Activated naive CD4-positive, alpha-beta T cell treated with anti-CD3 and anti-CD28 coated beads, Interleukin-2, amount 50 U/mL, for 72 hours (primary cell): ENCODE measurements at places on chromosomes 1 and 21. TPM values are rescaled to one million over a fixed set of nuclear protein-coding genes. Genes with fewer than 3 reads are reported as not detected.
A peak's percentile ranks its signal among the peaks of the same experiment; 100 is the strongest.

Gene RAB3B
- total RNA-seq = 0.34 TPM

DNA sequence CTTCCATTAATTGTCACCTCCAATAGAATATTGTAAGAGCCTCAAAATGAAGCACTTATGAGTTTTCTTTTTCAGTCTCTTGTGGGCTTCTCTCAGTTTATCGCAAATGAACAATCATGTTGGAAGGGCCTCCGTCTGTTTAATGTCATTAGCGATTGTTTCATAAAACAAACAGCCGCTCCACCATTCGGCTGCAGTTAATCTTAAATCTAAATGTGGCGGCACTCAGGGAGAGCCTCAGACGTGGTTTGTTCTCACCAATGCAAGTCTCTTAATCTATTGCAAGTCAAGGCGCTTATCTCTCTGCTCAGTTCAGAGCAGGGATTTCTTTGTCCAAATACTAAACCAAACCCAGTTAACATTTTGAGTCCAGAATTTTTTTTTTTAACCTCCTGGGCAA, 34.9 kb upstream of the ESRRG start:
- DNase-seq = no peak

- no peak for DNase-seq
Observed at GRCh38 chr21:42733037-42733627, 79.7 kb downstream of the PDE9A start.

GRCh38 chr1:51843948-51844347, 34.6 kb downstream of the NRDC start:
- peak; percentile 35 for DNase-seq

GRCh38 chr21:45286671-45287437, 841 bp downstream of the POFUT2 start:
- DNase-seq = peak; percentile 54

DNA sequence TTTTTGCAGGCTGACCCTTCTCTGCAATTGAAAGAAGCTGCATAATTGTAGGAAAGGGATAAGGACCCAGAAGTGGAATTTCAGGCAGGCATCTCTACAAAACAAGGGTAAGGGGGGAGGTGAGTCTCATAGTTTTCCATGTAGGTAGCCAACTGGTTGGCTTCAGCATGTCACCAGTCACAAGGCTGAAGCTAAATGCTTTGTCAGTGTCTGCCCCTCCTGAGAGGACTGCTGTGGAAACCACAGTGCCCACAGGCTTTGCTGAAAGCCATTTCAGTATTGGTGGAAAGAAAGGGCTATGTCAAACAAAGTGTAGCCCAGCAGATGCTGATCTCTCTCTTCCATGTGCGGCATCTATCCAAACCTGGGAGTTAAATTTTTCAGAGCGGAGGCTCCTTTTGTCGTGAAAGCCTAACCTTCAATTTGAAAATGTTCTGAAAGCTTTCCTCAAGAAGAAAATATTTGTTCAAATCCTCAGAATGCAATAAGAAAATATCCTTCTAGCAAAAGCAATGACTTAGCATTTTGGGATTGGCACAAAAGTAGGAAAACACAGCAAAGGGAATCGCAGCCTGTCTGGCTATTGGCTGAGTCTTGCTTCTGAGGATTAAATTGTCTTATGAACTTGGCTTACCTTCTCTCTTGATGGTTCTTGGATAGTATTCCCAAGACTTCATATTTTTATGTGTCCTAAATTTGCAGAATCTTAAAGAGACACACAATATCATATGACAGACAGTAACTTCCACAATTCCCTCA, 591.7 kb downstream of the PLPP3 start:
- DNase-seq = no peak

- DNase-seq = no peak
Observed at GRCh38 chr1:241138248-241138647, 218.8 kb downstream of the RGS7 start.

DNA sequence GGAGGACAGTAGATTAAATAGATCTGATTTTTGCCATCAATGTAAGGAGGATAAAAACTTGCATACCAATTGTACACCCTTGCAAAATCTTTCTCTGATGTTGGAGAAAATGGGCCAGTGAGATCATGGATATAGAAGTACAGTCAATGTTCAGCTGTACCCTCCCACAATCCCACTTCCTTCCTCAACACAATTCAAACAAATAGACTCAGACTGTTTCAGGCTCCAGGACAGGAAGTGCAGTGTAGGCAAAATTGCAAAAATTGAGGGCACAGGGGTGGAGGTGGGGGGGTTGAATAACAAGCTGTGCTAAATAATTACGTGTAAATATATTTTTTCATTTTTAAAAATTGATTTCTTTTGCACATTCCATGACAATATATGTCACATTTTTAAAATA, 3.9 kb upstream of the IFI44 start:
- DNase-seq = no peak

Gene MYBPH
- total RNA-seq = not detected

DNA sequence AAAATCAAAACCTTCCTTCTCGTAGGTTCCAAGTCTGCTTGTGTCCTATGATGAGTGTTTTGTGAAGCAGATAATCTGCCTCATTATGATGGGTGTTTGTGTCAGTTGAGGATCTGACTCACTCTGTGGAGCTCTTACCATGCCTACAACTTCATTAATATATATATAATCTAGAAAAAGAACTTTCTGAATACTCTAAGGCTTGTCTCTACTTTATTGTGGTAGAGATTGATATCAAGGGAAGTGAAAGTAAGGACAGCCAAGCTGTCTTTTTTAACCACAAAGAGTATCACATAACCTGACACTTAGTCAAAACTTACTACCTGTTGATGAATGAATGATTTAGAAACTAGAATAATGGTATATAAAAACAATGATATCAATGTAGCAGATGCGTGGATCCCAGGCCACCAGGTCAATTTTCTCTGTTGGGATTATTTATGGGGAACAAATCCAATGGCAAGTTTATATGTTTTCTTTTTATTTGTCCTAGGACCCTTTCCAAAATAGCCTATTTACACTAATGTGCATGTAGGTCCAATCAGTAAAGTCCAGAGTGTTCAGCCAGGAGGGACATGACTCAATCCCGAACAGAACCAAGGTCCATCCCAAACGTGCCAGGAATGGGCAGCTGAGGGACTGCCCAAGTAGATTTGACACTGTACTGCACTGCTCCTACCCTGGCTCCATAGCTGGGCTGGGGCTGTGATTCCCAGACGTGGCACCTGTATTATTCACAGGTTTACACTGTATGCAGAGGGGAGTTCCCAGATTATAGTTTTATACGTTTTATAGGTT, 182.3 kb upstream of the GREM2 start:
- DNase-seq = no peak
